BJ (cell line): ENCODE measurements at places on chromosomes 5 and 9. TPM values are rescaled to one million over a fixed set of nuclear protein-coding genes. Genes with fewer than 3 reads are reported as not detected.

GRCh38 chr9:109910671-109911518, 130.9 kb downstream of the PALM2AKAP2 start:
- peak; percentile 46 for DNase-seq

GRCh38 chr9:22813529-22813928, 366.9 kb downstream of the DMRTA1 start:
- no peak for DNase-seq

DNA sequence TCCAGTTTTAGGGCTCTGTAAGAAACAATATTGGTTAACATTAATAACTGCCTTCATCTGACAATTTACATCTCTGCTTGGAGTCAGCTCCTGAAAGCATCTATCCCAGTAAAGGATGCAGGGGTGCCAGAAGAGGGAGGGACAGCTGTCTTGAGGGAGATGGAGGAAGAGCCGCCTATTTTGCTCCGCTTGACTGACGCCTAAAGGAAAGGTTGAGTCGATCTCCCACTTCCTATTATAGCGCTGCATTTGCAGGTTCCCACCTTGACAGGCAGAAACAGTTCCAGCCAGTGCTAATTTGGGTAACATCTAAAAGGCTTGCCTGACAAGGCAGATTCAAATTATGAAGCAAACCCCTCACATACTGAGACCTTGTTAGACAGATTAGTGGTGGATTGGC, 374.6 kb downstream of the SPATA31D1 start:
- DNase-seq, result no peak

Gene SOWAHA
- 0.02 TPM in 1 of 2 replicates, not detected in the other for polyA plus RNA-seq
